HFF-Myc (cell line): ENCODE measurements at places on chromosomes 12 and 14.
A peak's percentile ranks its signal among the peaks of the same experiment; 100 is the strongest.

- DNase-seq: no peak
Measured at GRCh38 chr12:24839268-24839791, 109.6 kb downstream of the BCAT1 start.

DNA sequence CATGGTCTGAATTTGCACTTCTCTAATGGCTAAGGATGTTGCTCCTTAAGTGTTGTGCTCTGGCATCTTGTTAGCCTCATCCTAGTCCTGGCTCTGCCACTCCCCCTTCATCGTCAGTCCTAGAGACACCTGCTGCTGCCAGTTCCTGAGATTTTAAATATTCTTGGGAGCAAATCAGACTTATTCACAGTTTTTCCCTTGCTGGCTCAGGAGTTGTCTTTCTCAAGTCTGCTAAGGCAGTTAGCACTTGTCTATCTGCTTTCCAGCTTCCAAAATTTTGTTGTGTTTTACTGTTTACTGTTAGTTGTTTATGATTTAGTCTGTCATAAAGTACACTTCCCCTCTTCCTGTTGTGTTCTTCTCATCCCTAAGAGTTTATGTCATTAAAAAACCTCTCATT is 201.0 kb downstream of the KIF26A start:
- no peak for DNase-seq

GRCh38 chr12:113201187-113202177 is 16.0 kb downstream of the RITA1 start:
- DNase-seq: no peak

- DNase-seq: peak; percentile 55
Measured at GRCh38 chr12:101891462-101891971, 14.1 kb downstream of the DRAM1 start.

DNA sequence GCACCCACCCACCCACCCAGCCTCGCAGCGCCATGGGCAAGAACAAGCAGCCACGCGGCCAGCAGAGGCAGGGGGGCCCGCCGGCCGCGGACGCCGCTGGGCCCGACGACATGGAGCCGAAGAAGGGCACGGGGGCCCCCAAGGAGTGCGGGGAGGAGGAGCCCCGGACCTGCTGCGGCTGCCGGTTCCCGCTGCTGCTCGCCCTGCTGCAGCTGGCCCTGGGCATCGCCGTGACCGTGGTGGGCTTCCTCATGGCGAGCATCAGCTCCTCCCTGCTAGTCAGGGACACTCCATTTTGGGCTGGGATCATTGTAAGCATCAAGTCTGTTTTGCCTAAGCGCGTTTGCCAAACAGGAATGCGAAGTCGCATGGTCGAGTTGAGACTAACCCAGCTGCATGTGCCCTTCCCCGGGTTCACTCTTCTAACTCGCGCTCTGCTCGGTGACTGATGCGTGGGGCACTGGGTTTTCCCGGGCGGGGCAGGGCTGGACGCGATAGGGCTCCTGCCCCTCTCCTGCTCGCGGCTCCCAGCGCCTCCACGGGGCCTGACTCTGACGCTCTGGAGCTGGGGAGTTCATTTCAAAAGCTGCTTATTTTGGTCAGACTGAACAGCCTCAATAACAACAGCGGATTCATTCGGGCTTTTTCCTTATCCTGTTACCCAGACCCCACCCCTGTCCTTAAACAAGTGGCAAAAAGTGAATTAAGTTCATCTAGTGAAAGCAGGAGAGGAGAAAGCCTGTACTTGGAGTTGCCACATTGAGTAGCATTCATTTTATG is 458 bp downstream of the SSPN start:
- DNase-seq: no peak

- DNase-seq: no peak
Measured at GRCh38 chr12:57187222-57188089, 29.1 kb upstream of the NXPH4 start.
